ENCODE measurements at places on chromosomes 12 and 14.

DNA sequence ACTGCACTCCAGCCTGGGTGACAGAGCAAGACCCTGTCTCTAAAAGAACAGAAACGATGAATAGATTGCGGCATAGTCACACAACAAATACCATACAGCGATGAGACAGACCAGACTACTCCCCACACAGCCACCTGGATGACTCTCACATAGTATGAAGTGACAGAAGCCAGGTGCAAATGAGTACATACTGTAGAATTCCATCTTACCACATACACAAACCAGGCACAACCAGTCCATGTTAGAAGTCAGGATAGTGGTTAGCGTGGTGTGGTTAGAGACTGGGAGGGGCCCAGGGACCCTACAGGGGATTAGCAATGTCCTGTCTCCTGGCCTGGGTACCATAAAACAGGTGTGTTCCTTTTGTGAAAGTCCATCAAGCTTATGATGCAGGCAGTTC, 53.8 kb downstream of the FAM222A start:
- no peak for DNase-seq

- DNase-seq = no peak
These were observed 46.8 kb downstream of the DDX11 start for GRCh38 chr12:31120392-31121008.

DNA sequence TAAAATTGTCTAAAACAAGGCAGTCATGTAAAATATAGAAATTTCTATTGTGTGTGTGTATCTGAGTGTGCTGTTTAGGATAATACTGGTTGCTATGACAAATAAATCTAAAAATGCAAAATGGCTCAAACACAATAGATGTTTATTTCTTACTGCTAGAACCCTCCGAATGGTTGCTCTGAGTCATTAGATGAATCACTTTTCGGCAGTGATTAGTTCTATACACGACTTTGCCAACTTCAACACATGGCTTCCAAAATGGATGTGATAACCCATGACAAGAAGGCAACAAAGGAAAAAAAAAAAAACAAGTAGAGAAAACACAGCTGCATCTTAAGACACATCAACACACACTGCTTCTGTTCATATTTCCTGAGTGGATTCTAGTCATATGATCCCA, 729.2 kb downstream of the AACS start:
- no peak for DNase-seq

DNA sequence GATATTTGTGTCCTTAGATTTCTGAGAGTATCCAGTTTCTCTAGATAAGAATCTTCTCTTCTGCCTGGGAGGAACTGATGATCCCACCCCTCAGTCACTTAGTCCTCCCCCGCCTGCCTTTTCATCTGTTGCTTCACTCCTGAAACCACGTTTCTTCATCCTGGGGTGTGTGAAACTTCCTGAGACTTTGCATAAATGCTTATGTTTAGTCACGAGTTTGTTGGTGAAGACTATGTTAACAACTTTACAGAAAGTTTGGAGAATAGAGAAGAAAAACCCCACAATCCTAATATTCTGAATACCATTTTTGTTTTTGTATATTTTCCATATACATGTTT, 33.2 kb downstream of the MARK3 start:
- DNase-seq = no peak

DNA sequence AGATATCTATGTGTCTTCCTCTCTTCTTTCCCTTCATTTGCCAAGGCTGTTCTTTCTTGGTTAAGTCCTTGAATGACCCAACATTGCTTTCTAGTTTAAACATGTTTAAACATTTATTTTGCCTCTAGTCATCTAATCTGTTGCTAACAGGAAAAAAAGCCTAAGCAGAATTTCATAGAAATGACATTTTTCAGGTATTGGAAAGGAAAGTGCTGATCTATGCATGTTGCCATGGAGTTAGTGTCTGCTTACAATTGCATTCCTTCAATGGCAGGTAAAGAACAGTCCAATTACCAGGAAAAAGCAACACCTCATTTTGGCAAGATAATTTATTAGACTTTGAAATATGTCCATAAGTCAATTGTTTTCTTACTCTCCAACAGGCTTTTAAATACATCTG, 21.5 kb upstream of the SLC2A13 start:
- DNase-seq = no peak

- DNase-seq = peak; percentile 28
These were observed 9.6 kb downstream of the OR6S1 start for GRCh38 chr14:20631880-20632389.

GRCh38 chr12:4648104-4648500, 749 bp downstream of the AKAP3 start:
- DNase-seq = no peak

GRCh38 chr14:96585672-96586013, 83.5 kb downstream of the PAPOLA start:
- no peak for DNase-seq

DNA sequence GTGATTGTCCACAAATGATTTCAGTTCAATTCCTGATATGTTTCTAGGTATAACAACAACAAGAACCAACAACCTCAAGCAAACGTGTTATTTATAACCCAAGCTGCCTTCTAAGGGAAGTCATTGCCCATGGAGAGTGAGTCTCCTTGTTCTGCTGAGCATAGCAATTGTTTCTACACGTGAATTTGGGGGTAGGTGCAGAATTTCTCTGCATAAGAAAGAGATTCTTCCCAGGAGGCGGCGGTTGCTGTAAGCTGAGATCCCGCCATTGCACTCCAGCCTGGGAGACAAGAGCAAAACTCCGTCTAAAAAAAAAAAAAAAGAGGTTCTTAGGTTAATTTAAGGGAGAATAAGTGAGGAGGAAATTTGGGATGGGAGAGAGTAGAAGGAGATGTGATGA, 226.5 kb upstream of the PELI2 start:
- DNase-seq = no peak

GRCh38 chr14:40218282-40218941, 786.2 kb upstream of the FBXO33 start:
- no peak for DNase-seq

DNA sequence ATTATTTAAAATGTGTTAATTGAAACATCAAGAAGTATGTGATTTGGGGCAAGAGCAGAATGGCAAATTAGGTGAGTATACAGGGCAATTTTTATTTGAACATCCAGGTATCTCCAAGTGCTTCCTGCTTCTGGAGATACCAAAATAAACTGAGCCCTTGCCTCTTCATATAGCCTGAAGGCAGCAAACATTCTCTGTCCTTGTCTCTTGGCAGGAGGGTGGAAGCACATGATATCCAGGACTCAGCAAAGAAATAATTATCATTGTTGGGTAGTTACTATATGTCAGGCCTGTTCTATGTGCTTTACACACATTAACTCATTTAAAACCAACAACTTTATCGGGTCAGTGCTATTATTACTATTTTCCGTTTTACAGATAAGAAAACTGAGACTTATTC, 12.5 kb downstream of the LIN7A start:
- DNase-seq = no peak

- no peak for DNase-seq
These were observed 43.6 kb downstream of the FGD6 start for GRCh38 chr12:95173392-95174251.
